Psoas muscle (tissue), 8 donors: ENCODE measurements at places on chromosomes 5 and 9. TPM values are rescaled to one million over a fixed set of nuclear protein-coding genes. Genes with fewer than 3 reads are reported as not detected.

- no peak overlapping the region for H3K27ac ChIP-seq
- H3K4me1 ChIP-seq, result no peaks in the 10 kb centered on the region
- no peaks in the 10 kb centered on the region for H3K27me3 ChIP-seq
- no peaks in the 10 kb centered on the region for H3K36me3 ChIP-seq
These were observed 94.3 kb upstream of the STK32A start for GRCh38 chr5:147140558-147140957.

DNA sequence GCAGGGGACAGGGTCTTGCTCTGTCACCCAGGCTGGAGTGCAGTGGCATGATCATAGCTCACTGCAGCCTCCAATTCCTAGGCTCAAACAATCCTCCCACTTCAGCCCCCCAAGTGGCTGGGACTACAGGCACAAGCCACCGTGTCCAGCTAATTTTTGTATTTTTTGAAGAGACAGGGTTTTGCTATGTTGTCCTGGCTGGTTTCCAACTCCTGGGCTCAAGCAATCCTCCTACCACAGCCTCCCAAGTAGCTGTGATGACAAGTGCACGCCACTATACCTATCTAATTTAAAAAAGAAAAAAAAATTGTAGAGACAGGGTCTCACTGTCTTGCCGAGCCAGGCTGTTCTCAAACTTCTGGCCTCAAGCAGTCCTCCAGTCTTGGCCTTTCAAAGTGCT lies 31.6 kb upstream of the LECT2 start:
- no peaks in the 10 kb centered on the region for H3K4me1 ChIP-seq
- no peak for DNase-seq
- no peak overlapping the region for H3K4me3 ChIP-seq
- H3K27me3 ChIP-seq, result no peaks in the 10 kb centered on the region
- H3K27ac ChIP-seq, result peak overlapping the region; percentile 50
- no peaks in the 10 kb centered on the region for H3K36me3 ChIP-seq

DNA sequence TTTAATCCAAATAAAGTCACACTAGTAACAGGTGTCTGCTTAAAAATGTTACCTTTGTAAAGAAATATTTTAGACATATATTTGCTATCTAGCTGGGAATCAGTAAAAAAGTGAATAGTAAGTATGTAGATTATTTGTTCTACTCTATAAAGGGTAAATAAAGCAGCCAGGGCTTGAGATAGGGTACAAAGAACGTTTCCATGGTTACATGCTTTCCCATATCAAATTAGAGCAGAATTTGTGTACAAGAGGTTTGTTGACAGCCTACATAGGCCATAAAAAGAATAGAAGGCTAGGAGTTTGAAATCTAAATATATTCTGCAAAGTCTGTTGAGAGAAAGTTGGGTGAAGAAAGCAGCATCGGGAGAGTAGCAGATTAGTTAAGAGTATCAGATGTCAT lies 160.9 kb upstream of the POU5F2 start:
- no peaks in the 10 kb centered on the region for H3K4me1 ChIP-seq
- H3K4me3 ChIP-seq, result no peak overlapping the region
- no peaks in the 10 kb centered on the region for H3K36me3 ChIP-seq
- no peak overlapping the region for H3K27ac ChIP-seq
- no peak for DNase-seq

GRCh38 chr5:61319388-61320146 lies 12.5 kb upstream of the ZSWIM6 start:
- no peak for DNase-seq
- H3K27me3 ChIP-seq, result peaks cover 13% of the 10 kb centered on the region
- H3K36me3 ChIP-seq, result no peaks in the 10 kb centered on the region
- H3K4me3 ChIP-seq, result no peak overlapping the region
- H3K27ac ChIP-seq, result no peak overlapping the region

GRCh38 chr5:162119801-162120200 lies 52.2 kb downstream of the GABRG2 start:
- no peak for DNase-seq
- no peak overlapping the region for H3K27ac ChIP-seq
- H3K4me1 ChIP-seq, result no peaks in the 10 kb centered on the region
- H3K4me3 ChIP-seq, result no peak overlapping the region
- no peaks in the 10 kb centered on the region for H3K27me3 ChIP-seq

DNA sequence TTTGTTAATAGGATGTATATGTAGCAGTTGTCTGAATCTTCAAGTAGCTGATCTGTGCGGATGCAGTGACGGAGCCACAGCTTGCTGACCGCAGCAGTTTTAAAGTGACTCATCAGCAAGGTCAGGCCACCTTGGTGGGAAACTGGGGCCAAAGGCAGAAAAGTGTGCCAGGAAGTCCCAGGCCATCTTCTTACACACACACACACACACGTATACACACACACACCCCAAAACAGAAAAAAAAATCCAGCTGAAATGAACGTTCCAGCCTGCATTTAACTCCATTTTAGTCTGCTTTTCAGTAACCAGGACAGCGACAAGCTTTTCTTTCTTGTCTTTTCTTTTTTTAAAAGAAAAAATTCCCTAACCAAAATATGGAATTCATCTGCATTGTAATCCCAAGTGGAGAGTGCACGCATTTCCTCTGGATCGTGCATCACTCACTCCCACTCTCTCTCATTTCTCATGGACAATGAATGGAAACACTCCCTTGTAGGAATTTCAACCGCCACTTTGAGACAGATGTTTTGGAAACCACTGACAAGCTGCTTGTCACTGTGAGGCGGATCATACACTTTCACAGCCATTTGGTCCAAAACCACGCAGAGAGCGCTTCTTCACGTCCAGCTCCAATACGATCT lies 103.9 kb downstream of the LHFPL2 start:
- no peaks in the 10 kb centered on the region for H3K27me3 ChIP-seq
- no peak overlapping the region for H3K4me3 ChIP-seq
- H3K4me1 ChIP-seq, result peaks cover 19% of the 10 kb centered on the region
- H3K36me3 ChIP-seq, result no peaks in the 10 kb centered on the region

- H3K4me3 ChIP-seq, result no peak overlapping the region
- no peaks in the 10 kb centered on the region for H3K27me3 ChIP-seq
- DNase-seq, result no peak
- no peaks in the 10 kb centered on the region for H3K36me3 ChIP-seq
- H3K27ac ChIP-seq, result no peak overlapping the region
- no peaks in the 10 kb centered on the region for H3K4me1 ChIP-seq
These were observed 20.8 kb upstream of the CKMT2 start for GRCh38 chr5:81212211-81212751.

GRCh38 chr5:132679717-132680380 lies 6.1 kb downstream of the IL4 start:
- H3K4me1 ChIP-seq, result no peaks in the 10 kb centered on the region
- no peaks in the 10 kb centered on the region for H3K36me3 ChIP-seq
- peaks cover 2% of the 10 kb centered on the region for H3K27me3 ChIP-seq
- H3K27ac ChIP-seq, result no peak overlapping the region
- DNase-seq, result no peak
- H3K4me3 ChIP-seq, result no peak overlapping the region

DNA sequence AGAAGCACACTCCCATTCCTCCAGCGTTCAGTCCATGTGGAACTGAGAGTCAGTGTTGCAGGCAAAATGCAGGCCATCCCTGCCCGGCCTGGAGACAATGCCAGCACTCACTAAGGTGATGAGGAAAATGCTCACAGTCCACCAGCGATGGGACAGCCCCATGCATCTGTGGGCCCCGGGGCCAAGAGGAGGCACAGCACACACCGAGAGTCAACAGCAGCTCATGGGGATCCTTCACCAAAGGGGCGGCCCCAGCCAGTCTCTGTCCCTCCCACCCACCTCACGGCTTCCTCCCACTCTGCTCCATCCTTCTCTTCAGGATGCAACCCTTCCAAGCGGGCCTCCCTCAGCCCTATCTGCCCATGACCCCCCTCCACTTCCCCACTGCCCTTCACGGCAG lies 6.2 kb downstream of the SEMA4D start:
- H3K27me3 ChIP-seq, result no peaks in the 10 kb centered on the region
- no peak for DNase-seq
- H3K36me3 ChIP-seq, result no peaks in the 10 kb centered on the region
- peak overlapping the region; percentile 36 for H3K27ac ChIP-seq
- H3K4me1 ChIP-seq, result peaks cover 46% of the 10 kb centered on the region

GRCh38 chr5:147479949-147480348 lies 29.9 kb downstream of the DPYSL3 start:
- H3K36me3 ChIP-seq, result no peaks in the 10 kb centered on the region
- no peak overlapping the region for H3K4me3 ChIP-seq
- no peak overlapping the region for H3K27ac ChIP-seq
- no peaks in the 10 kb centered on the region for H3K4me1 ChIP-seq

DNA sequence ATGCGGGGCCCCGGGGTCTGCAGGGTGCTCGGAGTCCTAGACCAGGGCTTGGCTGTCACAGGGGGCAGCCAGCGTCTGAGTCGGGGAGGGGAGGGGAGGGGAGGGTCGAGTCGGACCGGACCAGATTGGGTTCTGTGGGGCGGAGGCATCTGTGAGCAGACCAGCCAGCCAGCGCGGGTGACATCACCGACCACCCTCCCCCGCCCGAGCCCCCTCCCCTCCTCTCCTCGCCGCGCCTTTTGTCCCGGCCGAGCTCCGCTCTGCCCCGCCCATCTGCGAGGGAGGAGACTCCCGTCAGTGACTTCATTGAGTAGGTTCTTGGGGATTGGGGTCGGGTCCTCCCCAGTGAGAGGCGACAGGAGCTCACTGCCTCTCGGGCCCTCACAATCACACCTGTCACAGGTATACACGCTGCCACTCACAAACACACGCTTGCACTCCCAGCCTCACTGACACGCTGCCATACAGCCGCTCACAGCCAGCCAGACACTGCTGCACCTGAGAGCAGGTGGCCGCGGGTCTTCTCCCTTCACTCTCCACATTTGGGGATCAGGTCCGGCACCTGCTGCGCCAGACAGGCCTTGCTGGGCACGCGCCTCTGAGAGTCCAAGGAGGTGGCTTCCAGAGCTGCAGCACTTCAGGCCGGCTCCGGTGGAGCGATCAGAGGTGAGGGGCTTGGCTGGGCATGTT lies 546 bp downstream of the DNAJB5 start:
- DNase-seq, result peak; percentile 86
- no peaks in the 10 kb centered on the region for H3K27me3 ChIP-seq
- H3K4me1 ChIP-seq, result peaks cover 22% of the 10 kb centered on the region

DNA sequence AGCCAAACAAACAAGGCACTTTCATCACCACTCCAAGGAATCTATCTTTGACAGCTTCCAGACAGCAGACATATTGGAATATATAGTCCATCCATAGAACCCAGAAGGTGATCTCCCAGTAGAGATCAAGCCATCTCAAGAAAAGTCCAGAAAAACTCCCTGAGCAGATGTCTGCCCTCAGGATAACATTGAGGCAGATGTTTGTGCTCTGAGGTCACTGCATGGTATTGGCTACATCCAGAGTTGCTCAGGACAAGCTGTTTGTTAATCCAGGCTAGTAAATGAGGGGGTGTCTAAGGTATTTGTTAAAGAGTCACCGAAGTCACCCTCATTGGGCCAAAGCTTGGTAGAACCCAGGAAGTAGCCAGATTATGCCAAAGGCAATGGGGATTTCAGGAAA lies 556.3 kb upstream of the KLF4 start:
- no peaks in the 10 kb centered on the region for H3K27me3 ChIP-seq
- H3K4me1 ChIP-seq, result peaks cover 3% of the 10 kb centered on the region
- no peak overlapping the region for H3K4me3 ChIP-seq
- DNase-seq, result no peak
- no peak overlapping the region for H3K27ac ChIP-seq

SPINK5 gene
- total RNA-seq, result not detected

ZNF608 gene
- total RNA-seq, result 7.3 TPM

PCDHB9 gene
- not detected for total RNA-seq

ANKRD31 gene
- 0.11 TPM for total RNA-seq

SARDH gene
- 1.5 TPM for total RNA-seq

PROB1 gene
- 86.7 TPM for total RNA-seq

ARID3C gene
- not detected for total RNA-seq

G3BP1 gene
- 132 TPM for total RNA-seq
